ENCODE measurements at places on chromosomes 2 and 18.

GRCh38 chr2:126359494-126359893 lies 296.5 kb upstream of the GYPC start:
- DNase-seq = no peak

- no peak for DNase-seq
These were observed 18.0 kb upstream of the TTN start for GRCh38 chr2:178825183-178825582.

- DNase-seq = peak; percentile 50
These were observed 76.2 kb upstream of the CHRNA1 start for GRCh38 chr2:174840436-174840835.

GRCh38 chr2:48696881-48697280 lies 58.6 kb downstream of the LHCGR start:
- no peak for DNase-seq

- DNase-seq = no peak
These were observed 112.5 kb upstream of the ASB18 start for GRCh38 chr2:236376566-236377244.

- DNase-seq = peak; percentile 74
These were observed 319 bp upstream of the EN1 start for GRCh38 chr2:118847762-118848172.

- DNase-seq = no peak
These were observed 32.2 kb downstream of the IKZF2 start for GRCh38 chr2:213119061-213119809.

GRCh38 chr2:44689516-44689915 lies 252.0 kb upstream of the SIX3 start:
- no peak for DNase-seq

GRCh38 chr2:36356298-36356989 lies 866 bp downstream of the CRIM1 start:
- DNase-seq = peak; percentile 64

DNA sequence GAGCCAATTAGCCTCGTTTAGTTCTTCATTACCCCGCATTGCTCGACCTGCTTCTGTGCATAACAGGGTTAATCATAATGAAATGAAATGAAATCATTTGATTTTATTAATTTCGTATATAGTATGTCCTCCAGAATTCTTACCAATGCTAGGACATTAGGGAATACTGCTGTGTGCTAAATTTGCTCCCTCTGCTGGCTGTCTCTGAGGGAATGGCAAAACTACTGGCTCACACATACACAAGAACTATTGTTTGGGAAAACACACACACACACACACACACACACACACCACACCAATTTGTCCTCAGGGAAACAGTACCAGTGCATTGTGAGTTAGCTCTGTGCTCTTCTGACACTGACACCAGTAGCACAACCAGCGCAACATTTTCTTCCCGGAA lies 273.3 kb upstream of the TCF4 start:
- DNase-seq = peak; percentile 52

DNA sequence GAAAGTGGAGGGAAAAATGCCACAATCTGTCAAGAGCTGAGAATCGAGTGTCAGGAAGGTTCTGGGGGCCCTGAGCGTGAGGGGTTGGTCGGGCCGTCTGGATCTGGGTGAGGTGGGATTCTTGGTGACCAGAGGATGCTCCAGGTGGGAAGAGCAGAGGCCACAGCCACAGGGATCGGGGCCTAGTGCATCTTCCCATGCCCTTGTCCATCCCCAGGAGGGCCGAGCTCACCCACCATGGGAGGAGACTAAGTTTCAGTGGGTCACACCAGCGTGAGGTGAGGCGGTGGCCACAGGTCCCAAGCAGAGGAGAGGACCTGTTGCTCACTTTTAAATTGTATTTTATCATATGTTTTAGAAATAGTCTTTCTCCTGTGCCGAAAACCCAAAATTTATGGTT lies 70.0 kb downstream of the TMEM18 start:
- DNase-seq = no peak

- DNase-seq = no peak
These were observed 28.9 kb upstream of the LPIN2 start for GRCh38 chr18:3041843-3042242.

- peak; percentile 48 for DNase-seq
These were observed 81.7 kb downstream of the SPRED2 start for GRCh38 chr2:65350651-65351056.

DNA sequence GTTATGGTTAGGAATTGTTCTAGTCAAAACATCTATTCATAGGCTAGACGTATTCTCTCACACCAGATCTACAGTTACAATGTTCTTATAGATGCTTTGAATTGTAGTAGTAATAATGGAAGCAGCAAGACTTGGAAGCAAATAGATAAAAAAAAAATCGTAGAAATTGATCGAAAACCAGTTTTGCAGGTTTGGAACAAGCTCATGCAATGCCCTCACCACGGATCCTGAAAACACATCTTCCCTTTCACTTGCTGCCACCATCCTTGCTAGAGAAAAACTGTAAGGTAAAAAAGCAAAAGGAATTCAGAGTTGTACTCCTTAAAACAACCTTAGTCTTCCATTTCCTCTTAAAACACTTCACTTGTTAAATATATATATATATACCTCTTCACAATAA lies 4.4 kb downstream of the SULT1C4 start:
- peak; percentile 21 for DNase-seq

DNA sequence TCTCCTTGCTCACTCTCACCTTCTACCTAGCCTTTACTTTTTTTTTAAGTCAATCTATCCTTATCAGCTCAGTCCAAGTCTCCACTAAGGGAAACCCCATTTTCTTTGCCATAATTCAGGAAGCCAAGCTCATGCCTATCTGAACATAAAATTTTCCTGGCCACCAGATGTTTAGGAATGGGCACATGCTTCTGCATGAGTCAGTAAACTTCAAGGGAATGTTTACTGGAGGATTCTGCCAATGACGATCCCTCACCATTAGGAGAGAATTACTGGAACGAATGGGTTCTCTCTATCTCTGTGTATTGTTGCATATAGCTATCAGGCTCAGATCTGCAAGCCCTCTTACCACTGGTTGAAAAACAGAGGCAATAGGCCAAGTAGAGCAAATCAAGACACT lies 731.7 kb upstream of the ZNF804A start:
- no peak for DNase-seq

DNA sequence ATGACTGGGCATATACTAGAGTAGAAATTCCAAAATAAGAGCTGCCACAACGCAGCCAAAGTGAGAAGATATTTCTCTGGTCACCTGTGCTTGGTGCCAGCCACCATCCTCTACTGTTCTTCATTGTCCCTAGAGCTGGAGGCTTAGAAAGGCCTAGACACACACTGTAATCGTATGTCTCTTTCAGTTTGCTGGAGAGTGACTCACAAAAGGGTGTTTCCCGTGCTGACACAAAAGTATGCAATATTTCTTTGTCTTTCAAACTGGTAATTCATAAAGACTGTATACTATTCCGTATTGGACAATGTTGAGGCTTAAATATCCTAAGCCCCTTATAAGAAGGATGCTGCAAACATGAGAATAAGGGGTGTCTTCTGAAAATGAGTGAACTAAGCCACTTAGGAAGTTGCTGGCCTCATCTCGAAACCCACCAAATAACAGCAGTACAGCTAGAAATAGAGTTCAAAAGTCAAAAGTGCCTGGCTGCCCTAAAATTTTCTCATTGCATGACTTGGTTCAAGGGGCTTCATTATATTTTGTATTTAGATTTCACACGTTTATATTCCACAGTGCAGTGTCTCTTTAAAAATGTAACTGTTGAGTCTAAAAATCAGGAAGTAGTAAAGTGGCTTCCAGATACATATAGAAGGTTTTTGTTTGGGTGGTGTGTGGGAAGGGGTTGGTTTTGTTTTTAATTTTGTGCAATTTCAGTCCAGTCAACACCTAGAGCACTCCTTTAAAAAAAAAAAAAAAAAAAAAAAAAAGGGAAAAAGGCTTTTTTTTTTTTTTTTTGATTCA lies 601.1 kb downstream of the ARHGAP15 start:
- DNase-seq = no peak

GRCh38 chr18:48797841-48798255 lies 152.9 kb downstream of the SMAD7 start:
- no peak for DNase-seq

DNA sequence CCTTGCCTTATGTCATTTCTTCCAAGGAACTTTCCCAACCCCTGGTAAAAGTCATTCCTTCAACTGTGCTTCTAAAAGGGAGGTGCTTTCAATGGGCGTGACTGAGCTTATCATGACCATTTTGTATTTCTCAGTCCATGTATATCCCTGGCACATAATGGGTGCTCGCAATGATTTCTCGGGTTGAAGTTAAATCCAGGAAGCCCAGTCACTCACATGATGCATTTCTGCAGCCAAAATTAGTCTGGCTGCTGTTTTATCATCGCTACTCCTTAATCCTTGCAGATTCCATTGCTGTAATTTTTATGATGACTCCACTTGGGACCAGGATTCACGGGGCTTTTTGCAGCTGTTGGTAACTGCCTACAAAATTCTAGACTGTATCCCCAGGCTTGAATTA lies 25.9 kb upstream of the RFX8 start:
- DNase-seq = peak; percentile 85

DNA sequence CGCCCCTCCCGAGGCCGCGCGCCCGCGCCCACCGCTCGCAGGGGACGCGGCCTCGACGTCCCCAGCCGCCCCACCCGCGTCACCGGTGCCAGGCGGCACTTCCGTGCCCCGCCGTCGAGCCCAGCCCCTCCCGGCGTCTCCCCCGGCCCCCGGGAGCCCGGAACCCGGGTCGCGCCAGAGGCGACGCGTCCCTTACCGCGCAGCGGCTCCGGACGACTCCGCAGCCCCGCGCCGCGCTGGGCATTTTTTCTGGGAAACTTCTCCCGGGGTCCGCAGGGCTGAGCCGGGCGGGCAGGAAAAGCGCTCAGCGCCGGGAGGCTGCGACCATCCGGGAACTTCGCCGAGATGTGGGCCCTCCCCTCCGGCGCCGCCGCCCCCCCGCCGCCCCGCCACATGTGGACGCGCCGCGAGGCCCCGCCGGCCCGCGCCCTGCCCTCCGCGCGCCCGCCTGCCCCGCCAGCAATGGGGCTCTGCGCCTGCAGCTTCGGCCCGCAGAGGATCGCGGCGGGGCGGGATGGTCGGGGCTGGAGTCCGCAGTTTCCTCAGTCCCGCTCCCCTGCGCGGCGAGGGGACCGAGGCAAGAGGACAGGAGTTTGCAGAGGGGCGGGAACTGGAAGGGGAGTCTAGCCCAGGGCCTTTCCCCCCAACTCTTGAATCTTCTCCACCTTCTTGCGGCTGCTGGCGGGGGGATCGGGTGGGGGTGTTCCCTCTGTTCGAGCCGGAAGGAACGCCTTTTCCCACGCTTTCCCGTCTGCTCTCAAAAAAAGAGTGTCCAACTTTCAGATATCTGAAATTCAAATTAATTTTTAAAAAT lies 81.5 kb downstream of the CHRNA1 start:
- peak; percentile 87 for DNase-seq

- no peak for DNase-seq
These were observed 91.8 kb downstream of the ACVR1 start for GRCh38 chr2:157784169-157784822.

DNA sequence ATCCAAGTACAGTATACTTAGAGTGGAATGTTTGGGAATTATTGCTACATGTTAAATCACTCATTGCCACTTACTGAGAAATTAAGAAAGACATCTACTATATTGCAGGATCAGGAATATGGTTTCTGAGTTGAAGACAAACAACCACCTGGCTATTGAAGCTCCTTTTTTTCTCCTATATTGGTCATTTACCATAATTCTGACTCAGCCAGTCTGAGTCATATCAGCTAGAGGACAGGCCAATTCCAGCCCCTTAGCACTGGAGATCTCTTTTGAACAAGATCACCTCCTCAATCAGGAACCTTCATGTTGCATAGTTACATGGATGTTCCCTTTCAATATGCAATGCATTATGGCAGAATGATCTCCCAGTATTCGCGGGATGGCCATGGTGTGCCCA lies 42.7 kb upstream of the CDH19 start:
- DNase-seq = no peak

GRCh38 chr2:189013671-189014448 lies 39.7 kb downstream of the COL3A1 start:
- DNase-seq = peak; percentile 31

DNA sequence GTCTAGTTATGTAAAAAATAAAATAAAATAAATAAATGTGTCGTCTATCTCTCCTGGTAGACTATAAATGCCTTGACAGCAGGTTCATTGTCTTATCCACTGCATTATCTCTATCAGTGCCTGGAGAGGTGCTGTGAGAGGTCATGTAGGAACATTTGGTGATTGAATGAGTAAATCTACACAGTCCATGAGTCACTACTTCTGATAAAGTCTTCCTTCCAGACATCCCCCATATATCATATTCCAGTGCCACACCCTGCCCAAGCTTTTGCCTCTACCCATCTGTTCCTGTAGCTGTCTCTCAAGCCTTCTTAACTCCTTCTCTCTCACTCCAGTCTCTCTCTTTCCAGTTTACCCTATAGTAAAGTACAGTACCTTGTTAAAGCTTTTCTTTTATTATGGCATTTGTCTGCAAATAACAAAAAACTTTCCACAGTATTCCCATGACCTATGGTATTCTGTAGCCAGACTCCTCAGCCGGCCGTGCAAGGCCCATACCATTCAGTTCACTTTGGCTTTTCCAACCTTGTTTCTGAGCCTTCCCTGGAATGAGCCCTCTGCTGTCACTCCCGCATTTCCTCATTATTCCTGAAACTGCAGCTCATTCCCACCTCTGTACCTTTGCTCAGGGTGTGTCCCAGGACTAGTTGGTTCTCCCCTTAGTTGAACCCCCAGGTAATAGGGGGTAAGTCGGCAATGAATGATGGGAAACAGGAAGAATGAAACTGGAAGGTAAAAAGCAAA lies 37.5 kb downstream of the ANXA4 start:
- DNase-seq = peak; percentile 33

DNA sequence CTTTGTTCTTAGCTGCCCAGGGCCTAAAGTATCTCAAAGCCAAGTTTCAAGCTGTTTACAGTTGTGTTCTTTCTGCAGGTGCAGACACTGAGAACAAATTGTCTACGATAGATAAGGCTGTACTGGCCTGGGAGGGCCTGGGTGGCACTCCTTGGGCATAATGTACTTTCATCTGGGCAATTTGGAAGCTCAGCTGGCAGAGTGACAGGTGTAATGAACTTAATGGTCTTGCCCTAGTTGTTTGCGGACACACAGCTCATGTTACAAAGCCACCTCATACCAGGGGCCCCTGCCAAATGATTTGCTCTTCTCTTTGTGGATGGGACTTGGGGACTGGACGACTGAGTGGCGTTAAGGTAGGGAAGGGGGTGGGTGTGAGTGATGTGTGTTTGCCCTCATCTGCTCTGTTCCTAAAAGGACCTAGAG lies 4.3 kb downstream of the LDLRAD4 start:
- peak; percentile 73 for DNase-seq

- peak; percentile 49 for DNase-seq
These were observed 118.1 kb downstream of the MSH2 start for GRCh38 chr2:47520825-47521665.
